ENCODE measurements at places on chromosomes 2 and 18.

- no peak for DNase-seq
These were observed 31.7 kb upstream of the RAB1A start for GRCh38 chr2:65161551-65162100.

DNA sequence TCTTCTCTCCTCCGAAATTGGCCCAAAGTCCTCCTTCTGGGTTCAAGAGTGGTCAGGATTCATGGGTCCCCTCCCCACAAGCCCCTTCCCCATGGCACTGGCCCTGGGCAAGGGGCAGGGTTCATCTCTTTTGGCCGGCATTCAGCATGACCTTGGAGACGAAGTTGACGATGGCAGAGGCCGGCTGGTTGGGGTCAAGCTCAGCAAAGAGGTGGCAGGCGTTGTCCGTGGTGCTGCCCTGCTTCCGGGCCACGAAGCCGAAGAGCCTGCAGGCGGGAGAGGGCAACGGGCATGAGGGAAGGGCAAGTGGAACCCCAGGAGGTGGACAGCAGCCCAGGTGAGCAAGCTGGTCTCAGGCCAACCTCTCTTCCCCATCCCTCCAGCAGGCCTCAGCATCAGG, 198.5 kb downstream of the TNS1 start:
- DNase-seq: peak; percentile 69

- no peak for DNase-seq
These were observed 59.9 kb upstream of the PID1 start for GRCh38 chr2:229330952-229331351.

DNA sequence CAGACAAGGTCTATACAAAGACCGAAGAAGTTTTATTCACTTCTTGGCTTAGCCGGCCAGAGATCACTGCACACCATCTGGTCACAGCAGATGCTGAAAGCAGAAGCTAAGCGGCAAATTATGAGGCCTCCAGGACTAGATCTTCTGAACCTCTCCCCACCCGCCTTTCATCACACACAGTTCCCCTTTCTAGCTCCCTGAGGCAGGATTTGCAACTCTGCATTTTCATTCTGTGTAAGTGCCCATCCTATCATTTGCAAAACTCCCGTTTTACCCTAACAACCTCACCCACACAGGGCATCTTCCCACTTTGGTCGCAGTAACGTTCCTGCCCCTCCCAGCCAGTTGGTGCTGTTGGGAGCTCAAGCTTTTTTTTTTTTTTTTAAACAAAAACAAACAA, 3.1 kb upstream of the MOB1A start:
- no peak for DNase-seq

DNA sequence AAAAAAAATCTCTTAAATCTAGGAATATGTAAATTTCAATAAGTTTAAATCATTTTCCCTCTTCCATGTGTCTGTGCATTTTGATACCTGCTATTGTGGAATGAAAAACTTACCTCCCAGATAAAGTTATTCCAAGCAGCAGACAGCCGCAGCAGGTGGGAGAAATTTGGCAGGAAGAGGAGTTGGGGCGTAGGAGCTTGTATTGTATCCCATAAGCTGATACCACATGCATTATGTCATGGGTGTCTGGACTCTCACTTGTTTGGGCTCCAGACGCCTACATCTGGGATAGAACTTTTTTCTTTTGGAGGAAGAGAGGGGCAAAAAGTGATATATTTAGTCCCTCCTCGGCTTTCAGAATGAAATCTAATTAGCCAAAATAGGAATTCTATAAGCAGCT, 59.3 kb upstream of the TCF4 start:
- no peak for DNase-seq

DNA sequence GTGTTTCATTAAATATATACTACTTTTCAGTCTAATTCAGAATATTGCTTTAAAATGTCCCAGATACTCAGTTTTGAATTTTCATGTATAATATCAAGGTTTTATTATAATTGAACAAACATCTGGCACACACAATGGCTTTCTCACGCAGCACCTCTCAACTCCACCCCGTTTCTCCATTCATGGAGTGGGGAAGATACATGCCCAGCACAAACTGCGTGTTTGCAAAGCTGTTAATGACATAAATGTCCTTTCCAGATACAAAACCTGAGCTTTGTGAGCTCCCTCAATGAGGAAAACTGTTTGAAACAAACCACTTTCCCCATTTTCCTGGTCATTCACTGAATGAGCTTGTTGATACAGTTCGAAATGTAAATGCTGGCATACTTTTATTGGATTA, 150.3 kb upstream of the RASGRP3 start:
- no peak for DNase-seq

DNA sequence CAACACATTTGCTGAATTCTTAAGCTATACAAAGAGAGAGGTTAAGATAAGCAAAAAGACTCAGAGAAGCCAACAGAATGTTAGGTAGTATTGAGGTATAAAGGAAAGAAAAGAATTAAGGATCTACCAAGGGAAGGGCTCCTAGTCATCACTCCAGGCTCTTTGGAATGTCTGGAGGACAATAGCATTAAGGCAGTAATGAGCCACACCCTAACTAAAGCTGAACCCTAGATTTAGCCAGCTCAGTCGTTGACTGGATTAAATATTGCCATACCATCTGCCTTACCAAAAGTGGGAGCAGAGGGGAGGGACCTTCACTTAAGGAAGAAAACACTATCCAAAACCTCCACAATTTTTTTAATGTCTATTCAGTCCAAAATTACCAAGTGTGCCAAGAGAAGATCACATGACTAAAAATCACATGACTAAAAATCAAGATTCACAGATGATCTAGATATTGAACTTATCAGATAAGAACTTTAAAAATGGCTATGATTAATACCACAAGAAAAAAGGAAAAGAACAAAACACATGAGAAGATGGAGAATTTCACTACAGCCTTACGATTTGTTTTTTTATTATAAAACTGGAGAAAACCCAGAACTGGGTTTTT, 59.7 kb downstream of the EXOC6B start:
- no peak for DNase-seq

DNA sequence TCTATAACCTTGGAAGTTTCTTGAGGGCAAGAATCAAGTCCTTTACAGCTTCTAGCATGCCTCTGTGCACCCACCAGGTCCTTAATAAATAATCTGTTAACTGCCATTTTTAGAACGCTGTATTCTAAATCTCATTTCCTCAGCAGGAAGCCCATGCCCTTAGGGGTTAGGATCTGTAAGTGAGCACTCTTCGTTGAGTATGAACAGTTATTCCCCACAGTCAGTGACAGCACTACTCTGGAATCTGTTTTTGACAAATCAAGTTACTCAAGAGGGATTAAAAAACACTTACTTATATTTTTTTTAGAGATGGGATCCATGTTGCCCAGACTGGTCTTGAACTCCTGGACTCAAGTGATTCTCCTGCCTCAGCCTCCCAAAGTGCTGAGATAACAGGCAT, 14.6 kb downstream of the PAIP2B start:
- no peak for DNase-seq

DNA sequence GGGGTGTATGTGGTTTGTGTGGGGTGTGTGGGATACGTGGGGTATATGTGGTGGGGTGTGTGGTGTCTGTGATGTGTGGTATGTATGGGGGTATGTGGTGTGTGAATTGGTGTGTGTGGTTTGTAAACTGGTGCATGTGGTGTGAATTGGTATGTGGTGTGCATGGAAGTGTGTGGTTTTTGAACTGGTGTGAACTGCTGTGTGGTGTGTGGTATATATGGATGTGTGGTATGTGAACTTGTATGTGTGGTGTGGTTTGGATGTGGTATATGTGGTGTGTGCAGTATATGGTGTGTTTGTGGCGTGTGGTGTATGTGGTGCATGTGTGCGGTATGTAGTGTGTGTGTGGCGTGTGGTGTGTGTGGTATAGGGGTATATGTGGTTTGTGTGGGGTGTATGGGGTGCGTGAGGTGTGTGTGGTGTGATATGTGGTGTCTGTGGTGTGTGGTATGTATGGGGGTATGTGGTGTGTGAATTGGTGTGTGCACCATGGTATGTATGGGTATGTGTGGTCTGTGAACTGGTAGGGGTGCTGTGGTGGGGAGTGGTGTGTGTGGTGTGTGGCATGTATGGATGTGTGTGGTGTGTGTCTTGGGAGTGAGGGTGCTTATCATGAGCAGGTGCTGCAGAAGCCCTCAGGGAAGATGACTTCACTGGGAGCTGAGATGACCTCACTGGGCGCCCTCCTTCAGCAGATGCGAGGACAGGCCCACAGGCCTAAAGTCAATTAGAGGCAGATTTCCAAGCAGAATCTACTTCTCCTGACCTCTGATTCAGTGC, 209.6 kb upstream of the TNP1 start:
- no peak for DNase-seq

DNA sequence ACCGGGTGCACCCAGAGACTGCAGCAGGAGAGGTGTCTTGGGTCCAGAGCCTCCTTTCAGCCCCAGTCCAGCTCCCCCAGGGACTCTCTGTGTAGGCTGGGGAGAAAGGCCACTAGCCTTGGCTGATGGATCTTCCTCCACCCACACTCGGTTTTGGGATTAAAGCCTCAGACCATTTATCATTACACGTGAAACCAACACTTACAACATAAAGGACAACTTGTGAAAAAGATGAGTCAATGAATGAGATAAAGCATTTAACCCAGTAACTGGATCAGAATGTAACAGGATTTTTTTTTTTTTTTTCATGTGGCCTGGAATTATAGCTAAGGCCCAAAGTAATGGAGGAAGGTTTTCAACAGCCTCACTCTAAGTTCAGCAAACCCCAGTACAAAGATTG, 32.1 kb downstream of the NAT8 start:
- DNase-seq: no peak

GRCh38 chr2:120898496-120898895, 162.8 kb downstream of the GLI2 start:
- no peak for DNase-seq

- no peak for DNase-seq
These were observed 46.2 kb downstream of the COA5 start for GRCh38 chr2:98561902-98562695.

GRCh38 chr2:33038230-33038629, 91.5 kb downstream of the LTBP1 start:
- no peak for DNase-seq

- DNase-seq: peak; percentile 42
These were observed 199.5 kb upstream of the SALL3 start for GRCh38 chr18:78779996-78780718.
